GM23338 (cell line): ENCODE measurements at places on chromosomes 11 and 22.

DNA sequence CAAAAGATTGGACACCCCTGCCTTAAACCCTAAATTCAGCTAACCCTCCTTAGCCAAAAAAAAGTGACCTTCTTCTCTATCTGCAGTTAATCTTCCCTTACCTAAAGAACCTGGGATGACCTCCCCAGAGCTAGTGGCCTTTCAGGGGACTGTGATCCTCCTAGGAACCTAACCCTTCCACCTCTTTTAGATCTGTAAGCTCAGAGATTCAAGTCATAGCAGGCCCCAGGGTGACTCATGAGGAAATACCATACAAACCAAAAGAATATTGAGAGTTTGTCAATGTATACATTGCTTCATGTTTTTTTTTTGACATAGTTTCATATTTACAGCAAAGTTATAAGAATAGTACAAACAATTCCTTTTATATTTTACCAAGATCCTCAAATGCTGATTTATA lies 38.3 kb upstream of the CXCR5 start:
- no peak for DNase-seq

GRCh38 chr22:41799486-41800347 lies 762 bp upstream of the CCDC134 start:
- peak; percentile 43 for DNase-seq

DNA sequence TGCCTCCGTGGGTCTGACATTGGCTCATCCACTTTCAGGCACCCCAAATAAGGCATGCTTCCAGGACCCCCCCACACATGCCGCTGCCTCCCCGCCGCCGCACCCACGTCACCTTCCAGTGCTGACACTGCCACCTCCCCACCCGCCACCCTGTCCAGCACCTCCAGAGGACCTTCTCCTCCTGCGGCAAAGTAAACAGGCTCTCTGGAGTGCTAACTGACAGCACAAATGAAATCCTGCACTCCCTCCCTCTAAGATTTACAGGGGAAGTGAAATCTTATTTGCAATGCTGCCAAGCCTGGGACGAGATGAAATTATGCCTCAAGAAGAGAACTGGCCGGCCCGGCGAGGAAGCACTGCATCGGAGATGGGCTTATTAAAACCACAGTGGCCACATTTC lies 35.3 kb downstream of the MACROD1 start:
- DNase-seq: no peak

DNA sequence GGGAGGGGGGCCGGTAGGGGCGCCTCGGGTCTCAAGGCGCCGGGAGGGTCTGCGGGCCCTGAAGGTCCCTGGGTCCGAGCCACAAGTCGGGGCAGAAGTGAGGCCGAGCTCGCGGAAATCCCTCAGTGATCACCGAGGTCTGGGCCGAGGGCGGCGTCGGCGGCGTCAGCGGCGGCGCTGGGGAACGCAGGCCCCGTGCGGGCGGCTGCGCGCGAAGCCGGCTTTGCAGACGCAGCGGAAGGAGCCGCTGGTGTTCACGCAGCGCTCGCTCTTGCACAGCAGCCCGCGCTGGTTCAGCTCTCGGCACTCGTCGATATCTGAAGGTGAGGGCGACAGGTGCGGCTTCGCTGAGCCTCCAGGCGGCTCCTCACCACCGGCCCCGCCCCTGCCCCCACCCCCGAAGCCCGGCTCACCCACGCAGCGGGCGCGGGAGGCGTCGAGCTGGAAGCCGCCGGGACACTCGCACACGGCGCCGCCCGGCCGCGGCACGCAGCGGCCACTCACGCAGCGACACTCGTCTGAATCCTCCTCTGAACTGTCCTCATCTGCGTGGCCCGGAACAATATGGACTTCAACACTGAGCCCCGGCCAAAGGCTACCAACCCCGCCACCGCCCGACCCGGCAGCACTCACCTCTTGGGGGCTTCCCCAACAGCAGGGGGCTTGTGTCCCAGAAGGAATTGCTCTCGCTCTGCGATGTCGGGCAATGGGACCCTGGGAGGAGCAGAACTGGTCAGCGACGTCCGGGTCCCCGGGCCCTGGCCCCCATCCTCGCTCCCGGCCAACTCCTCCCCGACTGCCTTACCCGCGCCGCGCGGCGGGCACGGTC lies 14.2 kb downstream of the SCYL1 start:
- DNase-seq: peak; percentile 78

DNA sequence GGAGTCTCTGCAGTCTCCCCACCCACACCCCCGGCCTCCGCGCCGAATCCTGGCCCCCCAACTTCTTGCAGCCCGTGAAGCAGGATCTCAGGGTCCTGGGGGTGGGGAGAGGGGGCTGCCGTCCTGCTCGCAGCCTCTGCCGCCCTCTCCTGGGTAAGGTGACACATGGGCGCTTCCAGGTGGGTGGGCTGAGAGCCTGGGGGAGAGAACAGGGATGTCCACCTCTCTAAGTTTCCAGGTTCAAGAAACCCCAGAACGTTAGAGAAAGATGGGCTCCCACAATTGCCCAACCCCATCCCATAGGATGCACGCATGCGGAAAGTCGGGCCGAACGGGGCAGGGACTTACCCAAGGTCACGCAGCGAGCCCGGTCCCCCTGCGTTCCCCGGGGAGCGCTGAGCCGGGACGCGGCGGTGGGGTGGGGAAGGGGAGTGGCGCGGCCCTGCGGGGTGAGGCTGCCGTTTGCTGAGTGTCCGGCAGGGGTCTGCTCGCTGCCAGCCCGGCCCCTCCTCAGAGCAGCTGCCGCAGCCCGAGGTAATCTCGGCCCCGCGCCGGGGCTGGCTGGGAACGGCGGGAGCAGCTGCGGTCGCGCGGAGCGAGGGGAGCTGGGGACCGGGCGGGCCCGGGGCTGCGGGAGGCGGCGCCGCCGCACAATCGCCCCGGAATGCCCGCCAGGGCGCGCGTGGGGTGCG lies 705 bp upstream of the CAPN1 start:
- peak; percentile 89 for DNase-seq

- peak; percentile 44 for DNase-seq
These were observed 870 bp upstream of the CTTN start for GRCh38 chr11:70397336-70397982.
